Esophagus squamous epithelium (tissue), 5 donors: ENCODE measurements at places on chromosomes 1 and 21.

GRCh38 chr1:22709891-22710700 is 543 bp upstream of the EPHB2 start:
- no peak for DNase-seq

DNA sequence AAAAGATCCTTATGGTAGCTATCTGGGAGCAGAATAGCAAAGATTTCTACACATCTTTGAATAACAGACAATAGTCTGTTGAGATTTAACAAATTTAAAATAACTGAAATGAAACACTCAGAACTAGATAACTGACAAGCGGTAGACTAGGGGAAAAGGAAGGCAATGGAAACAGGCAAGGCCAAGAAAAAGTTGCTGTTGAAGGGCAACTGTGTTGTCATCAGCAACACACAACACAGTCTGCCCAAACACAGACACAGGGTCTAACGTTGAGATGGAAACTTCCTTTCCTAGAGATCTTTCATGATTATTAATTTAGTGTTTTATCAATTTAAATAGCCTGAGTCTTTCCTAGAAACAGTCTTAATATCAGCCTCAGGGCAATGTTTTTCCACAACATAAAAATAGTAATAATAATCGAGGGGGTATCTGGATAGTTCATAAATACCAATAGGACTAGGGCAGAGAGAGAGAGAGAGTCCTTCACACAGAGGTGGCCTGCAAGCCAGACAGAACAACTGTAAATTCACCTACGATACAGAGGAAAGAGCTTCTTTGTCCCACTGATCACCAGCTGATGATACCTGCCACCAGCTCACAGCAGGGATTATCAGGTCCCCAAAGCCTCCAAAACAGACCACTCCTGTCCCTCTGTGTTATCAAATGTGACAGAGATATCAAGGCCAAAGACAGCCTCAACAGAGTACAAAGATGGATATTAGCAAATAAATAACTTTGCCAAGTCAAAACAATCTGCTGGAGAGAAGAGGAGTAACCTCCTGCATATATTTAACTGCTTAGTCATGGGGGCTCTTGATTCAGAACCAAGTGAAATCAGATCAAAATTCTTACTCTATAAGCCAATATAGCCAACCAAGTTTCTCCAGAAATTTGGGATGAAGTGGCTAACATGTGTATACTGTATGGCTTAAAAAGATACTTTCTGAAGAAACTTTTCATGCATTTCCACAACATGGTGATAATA is 245.3 kb downstream of the SLC45A1 start:
- DNase-seq, result no peak

DNA sequence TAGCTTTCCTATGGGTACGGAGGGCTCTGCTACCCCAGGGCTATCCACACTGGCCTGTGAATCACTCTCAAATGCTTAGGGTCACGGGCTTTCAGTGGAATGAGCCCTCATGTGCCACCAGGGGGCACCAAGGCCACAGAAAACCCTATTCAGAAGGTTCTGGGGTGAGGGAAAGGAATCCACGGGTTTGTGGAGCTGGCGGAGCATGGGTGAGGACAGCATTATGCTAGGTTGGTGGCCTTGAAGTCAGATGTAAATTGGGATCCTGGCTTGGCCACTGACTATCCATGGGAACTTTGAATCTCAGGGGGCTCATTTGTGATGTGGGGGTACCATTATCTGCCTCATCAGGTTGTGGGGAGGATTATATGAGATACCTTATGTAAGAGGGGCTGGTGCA is 5.1 kb upstream of the LAMTOR5 start:
- DNase-seq, result no peak

DNA sequence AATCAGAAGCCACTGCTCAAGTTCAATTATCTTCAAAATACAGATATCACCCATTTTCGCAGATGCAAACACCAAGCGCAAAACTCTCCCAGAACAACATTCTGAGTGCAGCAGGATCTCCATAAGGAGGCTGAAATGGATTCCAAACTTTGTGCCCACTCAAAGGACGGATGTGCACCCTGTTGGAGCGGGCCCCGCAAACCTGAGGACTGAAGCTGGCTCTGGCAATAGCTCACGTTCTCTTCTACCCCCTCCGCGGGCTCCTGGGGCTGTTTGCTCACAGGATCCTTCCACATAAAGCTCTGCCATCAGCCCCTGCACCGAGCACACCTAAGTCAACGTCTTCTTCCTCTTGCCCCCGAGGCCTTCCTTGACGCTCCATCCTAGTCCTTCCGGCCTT is 11.7 kb upstream of the RCSD1 start:
- DNase-seq, result no peak

GRCh38 chr1:185338719-185339622 is 21.9 kb upstream of the IVNS1ABP start:
- DNase-seq, result no peak

DNA sequence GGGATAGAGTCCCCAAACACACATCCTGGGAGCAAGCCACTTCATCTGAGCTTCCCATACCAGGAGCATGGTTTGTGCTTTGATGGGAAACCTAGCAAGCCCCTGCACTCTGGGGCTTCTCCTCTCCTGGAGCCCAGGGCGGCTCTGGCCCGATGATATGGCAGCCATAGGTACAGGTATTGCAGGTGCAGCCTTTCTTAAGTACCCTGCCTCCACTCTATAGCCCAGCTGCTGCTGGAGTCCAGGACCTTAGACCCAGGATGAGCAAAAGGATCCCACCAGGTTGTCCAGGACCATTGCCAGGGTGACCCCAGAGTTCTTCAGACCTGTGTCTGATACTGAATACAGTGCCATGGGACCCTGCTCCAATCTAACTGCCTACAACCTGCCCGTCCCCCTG is 4.2 kb downstream of the C1orf226 start:
- no peak for DNase-seq

- DNase-seq, result no peak
Measured at GRCh38 chr1:86822459-86822858, 91.5 kb downstream of the SELENOF start.
